ENCODE measurements at places on chromosomes 13 and 19.
A peak's percentile ranks its signal among the peaks of the same experiment; 100 is the strongest.

GRCh38 chr13:113094410-113094800, 11.2 kb upstream of the F7 start:
- DNase-seq = no peak

- DNase-seq = peak; percentile 25
These were observed 485 bp downstream of the CRYL1 start for GRCh38 chr13:20525144-20525600.

- no peak for DNase-seq
These were observed 3.2 kb downstream of the MAP2K2 start for GRCh38 chr19:4120559-4121272.

DNA sequence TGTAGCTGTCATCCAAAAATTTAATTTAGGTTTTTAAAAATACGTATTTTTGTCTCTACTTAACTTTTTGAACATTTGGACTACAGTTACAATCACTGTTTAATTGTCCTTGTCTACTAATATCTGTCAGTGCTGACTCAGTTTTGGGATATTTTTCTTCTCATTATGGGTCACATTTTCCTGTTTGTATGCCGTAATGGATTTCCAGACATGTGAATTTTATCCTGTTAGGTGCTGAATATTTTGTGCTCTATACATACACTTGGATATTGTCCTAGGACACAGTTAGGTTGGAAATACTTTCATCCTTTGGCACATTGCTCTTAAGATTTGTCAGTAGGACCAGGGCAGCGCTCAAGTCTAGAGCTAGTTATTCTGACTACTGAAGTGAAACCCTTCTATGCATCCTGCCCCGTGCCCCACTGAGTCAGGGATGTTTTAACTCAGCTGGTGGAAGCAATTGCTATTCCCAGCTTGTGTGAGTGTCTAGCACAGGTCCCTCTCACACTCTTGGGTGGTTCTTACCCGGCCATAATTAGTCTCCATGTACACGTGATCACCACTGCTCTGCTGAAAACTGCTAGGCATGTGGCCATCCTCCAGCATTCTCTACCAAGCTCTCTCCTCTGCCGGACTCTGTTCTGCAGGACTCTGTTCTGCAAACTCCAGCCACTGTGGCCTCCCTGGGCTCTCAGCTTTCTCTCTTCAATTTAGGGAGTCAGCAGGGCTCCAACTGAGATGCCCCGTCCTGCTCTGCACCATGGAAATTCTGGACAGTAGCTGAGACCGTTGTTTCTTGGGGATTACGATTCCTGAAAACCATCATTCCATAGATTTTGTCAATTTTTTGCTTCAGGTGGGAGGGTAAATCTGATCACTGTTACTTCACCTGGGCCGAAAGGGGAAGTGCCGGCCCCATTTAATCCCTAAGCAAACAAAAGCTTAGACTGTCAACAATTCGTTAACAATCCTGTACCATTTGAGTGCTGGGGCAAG, 11.1 kb downstream of the PROZ start:
- no peak for DNase-seq

DNA sequence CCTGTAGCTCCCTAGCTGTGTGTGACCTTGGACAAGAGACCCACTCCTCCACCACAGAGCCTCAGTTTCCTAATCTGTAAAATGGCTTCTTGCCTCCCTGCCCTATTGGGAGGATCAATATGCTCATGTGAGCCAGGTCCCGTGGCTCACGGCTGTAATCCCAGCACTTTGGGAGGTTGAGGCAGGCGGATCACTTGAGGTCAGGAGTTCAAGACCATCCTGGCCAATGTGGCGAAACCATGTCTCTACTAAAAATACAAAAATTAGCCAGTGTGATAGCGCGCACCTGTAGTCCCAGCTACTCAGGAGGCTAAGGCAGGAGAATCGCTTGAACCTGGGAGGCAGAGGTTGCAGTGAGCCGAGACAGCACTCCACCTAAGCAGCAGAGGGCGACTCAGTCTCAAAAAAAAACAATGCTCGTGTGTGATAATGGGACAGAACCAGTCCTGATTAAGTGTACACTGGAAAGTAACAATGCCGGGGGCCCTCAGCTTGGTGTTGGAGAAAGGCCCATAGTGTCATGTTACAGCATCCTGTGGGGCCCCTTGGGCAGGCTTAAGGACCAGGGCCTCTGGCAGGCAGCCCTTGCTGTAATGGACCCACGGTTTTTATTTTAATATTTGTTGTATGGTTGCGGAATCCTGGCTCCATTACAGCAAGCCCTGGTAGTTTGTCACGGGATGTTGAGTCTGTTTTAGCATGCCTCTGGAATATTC, 6.8 kb downstream of the RPS11 start:
- DNase-seq = no peak

DNA sequence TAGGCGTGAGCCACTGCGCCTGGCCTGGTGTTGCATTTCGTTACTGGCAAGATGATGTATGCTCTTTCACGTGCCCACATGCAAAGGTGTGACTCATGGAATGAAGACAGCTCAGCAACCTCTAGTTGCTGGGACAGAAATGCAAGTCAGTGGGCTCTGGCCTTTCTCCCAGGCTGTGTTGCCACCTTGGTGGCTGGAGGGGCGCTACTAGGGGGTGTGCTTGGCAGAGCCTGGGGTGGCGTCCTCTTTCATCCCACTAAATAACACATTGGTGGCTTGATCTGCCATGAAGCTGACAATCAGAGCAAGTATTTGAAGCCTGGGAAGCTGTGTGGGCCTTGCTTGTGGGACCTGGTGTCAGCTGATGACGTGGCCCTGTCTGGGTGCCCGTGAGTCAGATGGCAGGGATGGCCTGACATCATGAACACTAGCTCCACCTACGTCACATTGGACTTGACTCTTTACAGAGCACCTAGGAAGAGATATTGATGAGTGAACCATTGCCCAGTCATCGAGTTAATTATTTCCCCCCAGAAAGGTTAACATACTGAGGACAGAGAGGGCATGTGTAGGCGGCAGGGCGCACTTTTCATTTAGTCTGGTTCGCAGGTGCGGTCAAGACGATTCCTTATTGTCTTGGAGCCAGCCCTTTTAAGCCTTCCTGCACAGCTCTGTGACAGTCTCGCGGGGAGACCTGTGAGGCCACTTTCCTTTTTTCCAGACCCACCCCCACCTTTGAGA, 154.2 kb downstream of the TM9SF2 start:
- no peak for DNase-seq

- no peak for DNase-seq
These were observed 26.1 kb downstream of the MBNL2 start for GRCh38 chr13:97248243-97248642.

- DNase-seq = no peak
These were observed 2.7 kb upstream of the ZIC2 start for GRCh38 chr13:99978799-99979452.

DNA sequence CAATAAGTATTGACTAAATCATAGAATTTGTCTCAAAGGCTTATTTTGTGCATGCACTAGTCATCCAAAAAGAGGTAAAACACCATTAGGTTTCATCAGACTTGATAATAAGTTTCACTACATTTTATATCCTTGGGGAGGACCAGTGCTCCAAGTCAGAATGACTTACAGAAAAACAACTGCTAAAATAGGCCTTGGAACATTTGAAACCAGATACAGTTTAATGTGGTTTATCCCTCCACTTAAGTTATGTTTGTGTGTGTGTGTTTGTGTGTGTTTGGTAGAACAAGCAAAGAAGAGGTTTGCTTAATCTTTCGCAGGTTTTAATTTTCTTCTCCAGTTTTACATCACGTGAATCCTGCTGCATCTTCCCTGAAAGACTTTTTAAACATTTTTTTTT, 570.9 kb downstream of the PCDH9 start:
- DNase-seq = no peak

DNA sequence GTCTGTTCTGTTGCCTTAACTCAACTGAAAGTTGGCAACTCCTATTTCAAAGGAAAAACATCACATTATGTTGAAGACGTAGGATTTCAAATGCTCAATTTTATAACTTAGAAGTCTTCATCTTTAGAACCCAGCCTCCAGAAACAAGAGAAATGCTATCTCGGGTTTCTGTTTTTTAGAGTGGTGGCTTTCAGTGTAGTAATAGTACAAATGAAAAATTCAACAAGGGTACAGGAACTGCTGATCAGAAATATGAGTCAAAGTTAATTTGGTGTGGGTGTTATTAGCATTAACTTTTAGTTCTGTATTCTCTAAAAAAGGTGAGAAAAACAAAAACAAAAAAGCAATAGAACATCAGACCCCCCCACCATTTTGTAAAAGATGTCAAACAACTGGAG, 56.6 kb upstream of the FLT1 start:
- DNase-seq = no peak

DNA sequence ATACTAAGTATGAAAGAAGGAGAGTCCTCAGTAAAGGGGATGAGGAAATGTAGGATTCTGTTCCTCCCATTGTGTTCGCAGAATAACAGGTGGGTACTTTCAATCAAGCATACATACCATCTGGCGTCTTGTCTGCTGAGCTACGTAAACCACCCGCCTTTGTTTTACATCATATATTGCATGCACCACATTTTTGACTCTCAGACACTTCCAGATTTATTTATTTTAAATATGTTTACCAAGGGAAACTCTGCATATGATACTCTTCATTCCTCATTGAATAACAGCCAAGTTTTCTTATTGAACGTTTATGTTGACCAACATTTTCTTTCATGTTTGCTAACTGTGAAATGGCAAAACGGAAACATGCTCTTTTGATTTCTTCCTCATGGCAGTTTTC, 174.1 kb downstream of the FGF14 start:
- DNase-seq = no peak

- no peak for DNase-seq
These were observed 10.3 kb downstream of the ZNF787 start for GRCh38 chr19:56110515-56111448.

GRCh38 chr19:34220472-34221063, 33.8 kb upstream of the GARRE1 start:
- peak; percentile 53 for DNase-seq

GRCh38 chr19:5048091-5048726, 79.3 kb downstream of the KDM4B start:
- DNase-seq = peak; percentile 37

DNA sequence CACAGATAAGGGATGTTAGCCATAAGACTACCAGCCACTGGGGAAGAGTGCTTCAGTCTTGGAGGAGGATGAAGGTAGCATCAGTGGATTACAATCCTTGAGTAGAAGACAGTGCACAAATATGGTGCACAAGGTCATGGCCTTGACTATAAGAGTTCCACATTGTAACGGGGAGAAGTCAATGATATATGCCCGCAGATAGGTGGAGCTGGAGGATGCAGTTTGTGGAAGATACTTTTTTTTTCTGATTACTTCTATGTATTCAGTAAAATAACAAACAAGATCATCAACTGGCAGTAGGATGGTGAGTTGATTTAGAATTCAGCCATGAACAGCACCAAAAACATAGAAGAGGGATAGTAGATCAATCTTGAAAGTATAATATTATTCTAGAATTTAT, 926.8 kb upstream of the MIR17HG start:
- no peak for DNase-seq

DNA sequence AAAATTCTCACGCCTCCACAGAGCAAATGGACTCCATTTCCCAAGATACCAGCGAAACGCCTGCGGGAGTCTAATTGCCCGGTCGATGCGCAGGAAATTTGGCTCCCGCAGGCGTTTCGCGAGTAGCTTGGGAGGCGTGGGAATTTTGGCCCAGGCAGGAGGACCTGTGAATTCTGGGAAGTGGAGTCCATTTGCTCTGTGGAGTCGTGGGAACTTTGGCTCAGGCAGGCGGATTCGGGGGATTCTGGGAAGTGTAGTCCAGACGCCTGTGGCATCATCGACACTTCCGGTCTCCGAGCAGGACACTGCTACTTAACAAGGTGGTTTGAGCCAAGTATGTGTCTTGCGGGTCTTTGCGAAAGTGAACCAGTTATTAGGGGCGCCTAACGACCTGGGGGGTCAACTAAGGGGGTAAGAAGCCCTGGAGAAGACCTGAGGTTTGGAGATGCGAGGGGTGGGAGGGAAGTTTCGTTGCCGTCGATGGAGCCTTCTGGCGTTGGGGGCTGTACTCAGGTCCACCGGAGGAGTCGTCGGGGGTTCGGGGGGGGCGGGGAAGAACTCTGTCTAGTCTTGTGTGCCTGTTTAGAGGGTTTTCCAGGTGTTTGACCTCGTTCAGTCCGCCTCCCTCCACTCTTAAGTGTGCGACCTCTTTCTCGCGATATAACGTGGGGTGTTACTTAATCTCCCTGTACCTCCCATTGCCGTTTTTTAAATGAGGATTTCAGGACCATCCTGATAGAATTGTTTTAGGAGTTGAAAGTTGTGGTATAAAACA, at the start of gene ZNF155:
ZNF155 (plus strand) TSS at position 277 of the 775 bp plus-strand sequence. CDS start 4,356 bp downstream, outside the sequence.
- DNase-seq = peak; percentile 50

- DNase-seq = no peak
These were observed 1.3 kb upstream of the DNAJC15 start for GRCh38 chr13:43021926-43022670.

DNA sequence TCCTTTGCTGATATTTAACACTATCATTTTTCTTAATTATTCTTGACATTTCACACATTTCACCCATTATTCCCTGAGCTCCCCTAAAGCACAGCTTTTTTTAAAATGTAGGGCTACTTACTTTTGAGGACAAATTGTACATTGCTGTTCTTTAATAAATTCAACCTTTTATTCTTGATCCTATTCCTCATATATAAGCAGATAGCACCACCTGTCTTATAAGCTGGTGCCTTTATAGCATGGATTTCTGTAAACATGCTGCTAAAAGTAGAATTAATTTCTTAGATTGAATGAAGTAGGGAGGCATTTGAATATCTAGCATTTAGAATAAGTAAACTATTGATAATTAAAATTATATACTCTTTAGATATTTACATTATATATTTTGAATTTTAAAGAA, 603.4 kb upstream of the PCDH9 start:
- DNase-seq = no peak

- no peak for DNase-seq
These were observed 23.0 kb downstream of the CUL4A start for GRCh38 chr13:113232208-113233003.

DNA sequence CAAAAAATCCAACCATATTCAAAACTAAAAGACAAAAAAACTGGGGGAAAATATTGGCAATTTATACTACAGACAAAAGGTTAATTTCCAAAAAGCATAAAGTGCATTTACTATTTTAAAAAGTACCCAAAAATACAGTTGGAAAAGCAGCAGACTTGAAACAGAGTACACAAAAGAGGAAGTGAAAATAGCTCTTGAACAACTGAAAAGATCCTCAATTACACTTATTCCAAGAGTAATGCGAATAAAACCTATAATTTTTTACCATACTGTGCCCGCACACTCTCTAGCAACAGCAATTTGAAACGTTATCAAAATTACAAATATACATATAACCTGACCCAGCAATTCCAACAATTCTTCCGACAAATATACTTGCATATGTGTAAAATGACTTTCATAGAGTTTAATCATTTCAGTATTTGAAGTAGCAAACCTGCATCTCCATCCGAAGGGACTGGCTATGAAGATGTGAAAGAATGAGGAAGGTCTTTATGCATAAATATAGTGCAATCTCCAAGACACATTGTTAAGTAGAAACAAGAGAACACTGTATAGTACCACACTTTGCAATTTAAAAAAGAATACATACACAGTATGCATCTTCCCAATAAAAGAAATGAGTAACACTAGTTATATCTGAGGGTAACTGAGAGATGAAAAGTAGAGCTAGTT, 25.4 kb downstream of the ALG5 start:
- DNase-seq = no peak

- DNase-seq = peak; percentile 35
These were observed 4.3 kb downstream of the BBC3 start for GRCh38 chr19:47226426-47227351.

Data from activated CD4-positive, alpha-beta T cell treated with anti-CD3 and anti-CD28 coated beads for 24 hours (primary cell).